ENCODE measurements at places on chromosomes 5 and 9.

DNA sequence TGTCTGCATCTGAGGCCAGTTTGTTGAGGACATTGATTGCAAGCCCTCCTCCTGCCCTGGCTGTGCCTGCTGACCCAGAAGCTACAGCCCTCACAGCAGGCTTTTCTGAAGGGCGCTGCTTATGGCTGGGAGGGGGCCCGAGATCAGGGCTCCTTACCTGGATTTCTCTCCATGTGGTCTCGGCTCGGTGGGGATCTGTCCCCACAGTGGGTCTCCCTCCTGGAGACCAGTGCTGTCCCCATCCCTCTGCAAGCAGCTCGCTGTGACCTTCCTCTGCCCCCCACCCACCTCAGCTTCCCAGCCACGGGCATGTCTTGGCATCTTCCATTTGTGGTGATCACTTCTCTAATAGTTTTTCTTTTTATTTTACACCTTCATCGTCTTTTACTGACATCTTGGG, 357.9 kb downstream of the IRX2 start:
- DNase-seq = no peak

- no peak for DNase-seq
Observed at GRCh38 chr9:847505-847904, 6.0 kb downstream of the DMRT1 start.

DNA sequence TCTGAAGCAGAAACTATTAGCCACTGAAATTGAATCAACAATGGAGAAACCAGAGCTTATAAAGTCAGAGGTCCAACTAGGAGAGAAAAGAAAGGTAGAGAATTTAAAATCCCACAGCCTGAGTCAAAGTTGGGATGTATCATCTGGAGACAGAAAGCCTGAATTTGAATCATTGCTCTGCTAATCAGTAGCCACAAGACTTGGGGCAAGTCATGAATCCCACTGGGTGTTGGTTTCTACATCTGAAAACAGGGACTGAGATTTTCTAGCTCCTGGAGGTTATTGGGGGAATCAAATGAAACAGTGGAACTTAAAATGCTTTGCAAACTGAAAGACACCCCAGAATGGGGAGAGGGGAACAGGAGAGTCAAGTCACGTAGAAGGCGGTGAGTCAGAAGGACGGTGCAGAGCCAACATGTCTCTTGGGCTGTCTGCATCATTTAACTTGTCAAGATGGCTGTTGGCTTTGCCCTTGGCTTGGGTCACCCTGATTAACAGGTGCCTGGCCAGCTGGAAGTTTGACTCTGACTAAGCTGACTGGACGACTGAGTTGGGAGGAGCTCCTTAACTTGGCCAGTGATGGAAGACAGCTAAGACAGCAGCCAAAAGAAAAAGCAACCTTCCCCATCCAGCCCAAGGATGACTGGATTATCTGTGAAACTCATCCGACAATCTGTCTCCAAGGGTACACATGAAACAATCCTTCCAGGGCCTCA, 60.6 kb upstream of the ADRA1B start:
- DNase-seq = no peak

DNA sequence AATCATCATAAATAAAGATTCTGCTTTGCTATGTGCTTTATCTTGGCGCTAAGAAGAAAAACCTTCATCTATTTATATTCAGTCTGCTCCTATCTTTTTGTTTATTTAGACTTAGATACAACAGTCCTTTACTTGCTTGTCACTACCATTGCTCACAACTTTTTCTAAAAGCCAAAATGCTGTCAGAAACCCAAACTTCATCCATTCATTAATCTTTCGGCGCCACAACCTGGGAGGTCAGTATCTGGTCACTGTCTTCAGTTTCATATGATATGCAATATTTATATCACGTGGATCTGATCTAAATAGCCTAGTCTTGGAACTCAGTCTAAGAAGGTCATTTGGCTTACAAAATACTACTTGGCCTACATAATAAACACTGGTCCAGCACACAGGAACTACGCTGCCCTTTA, 159.3 kb upstream of the TARS1 start:
- DNase-seq = no peak

DNA sequence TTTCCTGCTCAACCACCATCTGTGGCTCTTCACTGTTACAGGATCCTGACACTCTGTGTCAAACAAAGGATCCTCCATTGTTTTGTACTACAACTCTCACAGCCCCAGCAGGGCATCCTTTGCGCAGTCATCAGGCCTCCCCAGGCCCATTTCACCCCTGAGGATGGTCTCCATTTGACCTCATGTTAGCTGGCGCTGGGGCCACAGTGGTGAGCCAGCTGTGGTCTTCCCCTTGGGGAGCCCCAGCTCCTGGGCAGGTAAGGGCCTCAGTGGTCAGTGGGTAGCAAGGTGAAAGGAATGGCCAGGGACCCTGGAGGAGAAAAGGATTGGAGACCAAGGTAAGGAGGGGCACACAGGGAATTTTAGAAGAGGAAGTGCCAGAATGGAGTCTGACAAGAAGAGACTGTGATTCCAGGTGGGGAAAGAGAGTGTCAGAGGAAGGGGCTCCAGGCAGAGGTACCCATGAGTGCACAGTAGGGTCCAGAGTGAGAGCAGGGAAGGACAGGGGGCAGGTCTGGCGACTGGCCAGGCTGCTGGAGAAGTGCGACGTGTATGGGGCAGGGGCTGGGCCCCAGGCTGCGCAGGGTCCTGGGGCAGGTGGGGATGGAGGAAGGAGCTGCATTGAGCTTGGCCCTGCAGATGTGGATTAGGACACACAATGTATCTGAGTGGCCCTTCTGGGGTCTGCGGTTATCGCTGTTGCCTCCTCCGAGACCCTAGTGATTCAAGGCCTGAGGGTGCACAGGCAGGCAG, 109.9 kb downstream of the PHF2 start:
- DNase-seq = no peak

DNA sequence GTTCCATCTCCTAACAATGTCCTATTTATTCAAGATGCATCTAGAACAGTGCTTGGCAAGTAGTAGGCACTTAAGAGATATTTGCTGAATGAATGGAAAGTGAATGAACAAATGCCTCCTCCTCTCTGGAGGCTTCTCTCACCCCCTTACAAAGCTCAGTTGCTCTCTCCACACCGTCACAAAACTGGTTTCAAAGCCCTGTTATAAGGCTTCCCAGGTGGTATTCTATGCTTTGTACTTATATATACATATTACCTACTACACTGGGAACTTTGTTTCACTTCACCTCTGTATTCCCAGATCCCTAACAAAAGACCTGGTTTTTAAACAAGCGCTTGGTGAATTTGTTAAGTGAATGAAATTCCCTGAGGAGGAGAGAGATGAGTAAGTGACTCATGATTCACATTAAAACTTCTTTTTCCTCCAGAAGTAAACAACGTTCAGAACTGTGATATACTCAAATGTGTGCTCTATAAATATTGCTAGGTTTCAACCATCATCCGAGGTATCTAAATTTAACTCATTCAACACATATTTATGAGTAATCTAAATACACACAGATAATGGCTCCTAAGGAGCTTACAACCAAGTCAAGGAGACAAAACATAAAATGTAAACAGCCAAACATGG, 36.0 kb downstream of the DENND1A start:
- DNase-seq = peak; percentile 11

- peak; percentile 92 for DNase-seq
Observed at GRCh38 chr5:72525816-72526215, 18.6 kb upstream of the ZNF366 start.

GRCh38 chr5:99928490-99928889, 606.7 kb upstream of the FAM174A start:
- DNase-seq = no peak

GRCh38 chr9:16690205-16690604, 180.3 kb downstream of the BNC2 start:
- DNase-seq = no peak

GRCh38 chr9:89562186-89562814, 42.5 kb upstream of the GADD45G start:
- no peak for DNase-seq

DNA sequence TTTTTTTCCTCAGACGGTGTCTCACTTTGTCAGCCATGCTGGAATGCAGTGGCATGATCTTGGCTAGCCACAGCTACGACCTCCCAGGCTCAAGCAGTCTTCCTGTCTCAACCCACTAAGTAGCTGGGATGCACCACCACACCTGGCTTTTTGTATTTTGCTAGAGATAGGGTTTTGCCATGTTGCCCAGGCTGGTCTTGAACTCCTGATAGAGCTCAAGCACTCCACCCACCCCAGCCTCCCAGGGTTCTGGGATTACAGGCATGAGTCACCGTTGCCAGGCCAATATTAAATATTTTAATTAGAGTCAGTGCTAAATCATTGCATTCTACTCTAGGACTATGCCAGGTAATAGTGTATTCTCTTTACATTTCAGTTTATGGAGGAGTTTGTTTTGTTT, 41.5 kb downstream of the UBE2R2 start:
- no peak for DNase-seq

- no peak for DNase-seq
Observed at GRCh38 chr5:177310757-177311391, 824 bp downstream of the MXD3 start.

GRCh38 chr5:175713930-175714329, 56.1 kb downstream of the HRH2 start:
- DNase-seq = no peak

GRCh38 chr5:124634228-124634739, 112.2 kb downstream of the ZNF608 start:
- peak; percentile 81 for DNase-seq

- DNase-seq = peak; percentile 45
Observed at GRCh38 chr5:923281-923873, 30.7 kb downstream of the TRIP13 start.
